ENCODE measurements at places on chromosomes 6 and 20.

- no peak for DNase-seq
Observed at GRCh38 chr20:63791497-63792156, 39.4 kb downstream of the ZBTB46 start.

- no peak for DNase-seq
Observed at GRCh38 chr20:60255866-60256265, 297.6 kb downstream of the CDH26 start.

- DNase-seq, result no peak
Observed at GRCh38 chr6:16698162-16698533, 63.1 kb downstream of the ATXN1 start.

- DNase-seq, result no peak
Observed at GRCh38 chr6:446418-447366, 55.1 kb downstream of the IRF4 start.

DNA sequence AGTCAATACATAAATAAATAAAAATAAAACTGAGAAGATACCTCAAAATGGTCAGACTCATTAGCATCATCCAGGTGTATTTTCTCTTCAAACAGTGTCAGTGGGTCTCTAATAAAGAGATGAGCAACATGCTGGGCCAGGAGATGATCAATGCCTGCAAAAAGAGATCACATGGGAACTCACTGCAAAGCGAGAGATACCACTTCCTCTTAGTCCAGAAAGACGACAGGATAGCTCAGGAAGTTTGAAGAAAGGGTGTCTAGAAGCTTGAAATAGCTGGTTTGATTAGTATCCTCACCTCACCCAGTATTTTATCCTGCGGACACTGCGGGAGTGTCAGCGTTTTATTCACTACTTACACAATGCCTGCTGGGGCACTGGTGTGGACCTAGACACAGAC, 38.0 kb downstream of the GCLC start:
- no peak for DNase-seq

GRCh38 chr6:36444470-36444869, 1.7 kb downstream of the KCTD20 start:
- no peak for DNase-seq

DNA sequence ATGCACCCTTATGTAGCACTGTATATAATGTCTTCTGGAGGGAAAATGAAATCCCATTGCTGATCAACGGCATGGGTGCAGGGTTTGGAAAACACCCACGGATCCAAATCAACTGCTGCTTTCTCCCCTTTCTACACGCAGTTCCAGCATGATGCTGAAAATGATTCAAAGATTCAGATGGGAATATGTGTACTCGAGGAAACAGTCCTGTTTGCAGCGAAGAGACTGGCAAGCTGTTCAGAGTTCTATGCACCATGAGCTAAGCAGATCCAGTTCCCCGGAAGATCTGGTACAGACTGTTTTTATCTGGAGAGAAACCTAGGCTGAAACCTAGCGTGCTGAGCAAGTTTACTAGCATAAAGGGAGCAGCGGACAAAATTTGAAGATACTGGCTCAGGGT, 47.9 kb upstream of the CDH4 start:
- no peak for DNase-seq

DNA sequence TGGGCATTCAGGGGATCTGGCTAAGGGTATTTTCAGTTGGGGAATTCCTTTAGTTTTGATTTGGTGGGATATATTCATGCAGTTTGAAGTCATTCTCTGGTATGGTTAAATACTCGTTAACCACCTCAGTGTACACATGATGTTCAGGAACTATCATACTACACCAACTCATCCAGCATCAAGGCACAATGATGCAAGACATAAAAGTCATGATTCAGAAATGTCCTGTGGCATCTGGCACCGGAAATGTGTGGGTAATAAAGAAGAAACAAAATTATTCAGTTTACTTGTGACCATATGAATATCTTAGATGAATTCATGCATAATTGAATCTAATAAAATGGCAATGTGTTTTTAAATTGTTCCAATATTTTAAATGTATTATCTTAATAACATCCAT, 129.0 kb upstream of the BMP5 start:
- DNase-seq, result no peak

DNA sequence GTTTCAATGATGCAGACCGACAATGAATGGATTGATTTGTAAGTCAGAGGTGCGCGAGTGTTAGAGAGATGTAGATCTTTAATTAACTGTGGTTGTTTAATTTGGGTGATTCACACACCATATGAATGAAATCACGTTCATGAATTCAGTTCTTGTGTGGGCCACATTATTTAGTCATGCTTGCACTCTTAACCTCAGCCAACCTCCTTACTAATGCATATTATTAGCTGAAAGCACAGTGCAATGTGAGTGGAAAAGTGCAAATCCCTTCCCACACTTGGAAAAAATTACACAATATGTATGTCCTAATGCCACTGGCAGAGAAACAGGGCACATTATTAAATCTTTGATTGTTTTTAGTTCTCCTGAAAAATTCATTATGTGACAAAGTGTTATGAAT, 512.5 kb downstream of the BCKDHB start:
- DNase-seq, result no peak

GRCh38 chr6:105641504-105641903, 238.6 kb upstream of the PREP start:
- DNase-seq, result no peak

- no peak for DNase-seq
Observed at GRCh38 chr6:46203391-46204177, 32.8 kb upstream of the ENPP5 start.

DNA sequence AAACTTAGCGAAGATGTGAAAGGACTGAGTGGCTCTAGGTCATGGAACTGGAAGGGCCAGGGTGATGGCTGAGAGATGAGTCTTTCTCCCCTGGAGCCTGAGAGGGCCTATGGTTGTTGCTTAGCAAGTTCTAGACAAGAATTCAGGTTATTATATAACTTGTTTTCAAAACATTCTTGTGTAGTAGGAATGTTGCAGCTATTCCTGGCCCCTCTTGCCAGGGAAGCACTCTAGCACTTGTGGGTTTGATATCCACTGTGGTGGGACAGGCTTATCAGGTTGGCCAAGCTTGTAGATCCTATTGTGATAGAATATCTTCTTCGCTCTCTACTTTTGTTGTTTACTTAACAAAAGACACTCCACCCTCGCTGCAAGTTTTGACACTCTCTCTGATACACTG, 211.8 kb upstream of the CITED2 start:
- DNase-seq, result no peak

DNA sequence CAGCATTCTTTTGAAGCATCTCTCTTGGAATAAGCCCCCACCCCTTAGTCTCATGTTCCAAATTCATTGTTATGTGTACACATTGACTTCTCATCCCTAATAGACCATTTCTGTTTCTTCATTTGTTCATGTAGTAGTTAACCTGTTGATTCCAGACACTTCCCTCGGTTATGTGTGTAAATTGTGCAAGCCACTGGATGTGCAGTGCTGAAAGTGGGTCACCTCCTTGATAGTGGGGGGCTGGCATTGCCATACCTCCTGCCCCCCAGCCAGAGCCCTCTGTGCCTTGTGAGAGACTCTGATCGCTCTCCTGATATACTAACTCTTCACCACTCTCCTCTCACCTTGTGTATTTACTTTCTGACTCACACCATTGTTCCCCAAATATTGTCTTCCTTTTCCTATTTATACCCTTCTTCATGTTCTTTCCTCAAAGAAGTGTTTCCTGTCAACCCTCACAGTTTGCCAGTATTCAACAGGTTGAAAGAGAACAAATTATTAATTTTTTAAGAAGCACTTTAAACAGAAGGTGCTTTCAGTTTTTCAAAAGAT, 59.0 kb downstream of the HIVEP1 start:
- DNase-seq, result no peak

- DNase-seq, result no peak
Observed at GRCh38 chr20:53208110-53208832, 236.1 kb downstream of the TSHZ2 start.

DNA sequence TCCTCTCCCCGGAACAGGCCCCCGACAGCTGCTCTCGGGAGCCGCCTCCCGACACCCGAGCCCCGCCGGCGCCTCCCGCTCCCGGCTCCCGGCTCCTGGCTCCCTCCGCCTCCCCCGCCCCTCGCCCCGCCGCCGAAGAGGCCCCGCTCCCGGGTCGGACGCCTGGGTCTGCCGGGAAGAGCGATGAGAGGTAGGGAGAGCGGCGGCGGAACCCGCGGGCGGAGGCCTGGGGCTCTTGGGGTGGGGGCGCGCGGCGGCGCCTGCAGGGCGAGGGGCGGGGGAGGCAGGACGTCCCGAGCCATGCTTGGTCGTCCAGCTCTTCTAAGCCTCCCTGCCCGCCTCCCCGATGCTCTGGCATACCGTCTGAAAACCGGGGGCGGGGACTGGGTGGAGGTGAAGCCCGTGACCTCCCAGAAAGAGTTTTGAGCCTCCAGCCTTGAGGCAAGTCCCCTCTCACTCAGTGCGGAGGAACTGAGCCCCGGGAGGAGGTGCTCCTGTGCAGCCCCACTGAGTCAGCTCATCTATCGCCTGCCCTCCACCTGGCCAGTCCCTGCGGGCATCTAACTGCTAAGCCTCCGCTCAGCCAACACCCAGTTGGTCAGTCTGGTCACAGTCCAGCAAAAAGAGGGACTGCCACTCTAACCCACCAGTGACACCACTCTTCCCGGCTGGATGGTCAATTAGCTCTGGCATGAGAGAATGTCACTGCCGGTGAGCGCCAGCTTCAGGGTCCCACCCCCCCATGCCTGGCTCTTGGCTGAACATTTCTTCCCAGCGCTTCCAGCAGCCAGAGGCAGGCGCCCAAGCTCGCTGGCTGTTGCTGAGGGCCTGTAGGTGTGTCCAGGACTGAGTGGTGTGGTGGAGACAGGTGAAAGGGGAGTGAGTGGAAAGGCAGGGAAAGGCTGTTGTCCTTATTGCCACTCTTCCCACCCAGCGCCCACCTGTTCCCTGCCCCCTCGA, 482 bp downstream of the DDR1 start:
- no peak for DNase-seq

- no peak for DNase-seq
Observed at GRCh38 chr20:40489886-40490285, 199.2 kb downstream of the MAFB start.

- no peak for DNase-seq
Observed at GRCh38 chr20:63162206-63162795, 53.6 kb downstream of the YTHDF1 start.
